GM23248 (cell line): ENCODE measurements at places on chromosomes 2 and 18. TPM values are rescaled to one million over a fixed set of nuclear protein-coding genes. Genes with fewer than 3 reads are reported as not detected.

GRCh38 chr2:150109028-150109427, 378.4 kb downstream of the RND3 start:
- H3K4me3 ChIP-seq: no peak overlapping the region
- no peaks in the 10 kb centered on the region for H3K36me3 ChIP-seq

DNA sequence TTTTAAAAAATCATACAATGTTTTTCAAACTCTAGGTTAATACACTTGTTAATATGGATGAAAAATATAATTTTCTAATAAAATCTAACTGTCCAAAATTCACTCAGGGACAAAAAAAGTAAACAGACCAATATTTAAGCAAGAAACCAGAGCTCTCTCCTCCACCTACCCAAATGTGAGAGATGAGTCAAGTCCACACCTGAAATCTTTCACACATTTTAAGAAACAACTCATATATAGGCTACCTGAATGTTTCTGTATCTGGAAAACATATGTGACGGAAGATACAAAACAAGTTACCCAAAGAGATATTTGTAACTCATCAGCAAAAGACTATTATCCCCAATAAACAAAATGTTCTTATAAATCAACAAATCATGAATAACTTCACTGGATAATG, 20.2 kb downstream of the ZNF516 start:
- no peak overlapping the region for H3K4me3 ChIP-seq
- no peaks in the 10 kb centered on the region for H3K36me3 ChIP-seq
- H3K27me3 ChIP-seq: no peaks in the 10 kb centered on the region
- no peak for DNase-seq
- H3K4me1 ChIP-seq: peaks cover 53% of the 10 kb centered on the region

- no peaks in the 10 kb centered on the region for H3K36me3 ChIP-seq
- H3K4me3 ChIP-seq: no peak overlapping the region
- no peak overlapping the region for H3K27ac ChIP-seq
- no peaks in the 10 kb centered on the region for H3K27me3 ChIP-seq
Observed at GRCh38 chr18:26317398-26317797, 91.2 kb downstream of the TAF4B start.

The CRYGC gene
- not detected in 2 replicates for total RNA-seq

GRCh38 chr2:219632760-219633105, 5.3 kb downstream of the SLC4A3 start:
- DNase-seq: no peak
- no peaks in the 10 kb centered on the region for H3K36me3 ChIP-seq
- H3K27me3 ChIP-seq: no peaks in the 10 kb centered on the region
- H3K4me1 ChIP-seq: no peaks in the 10 kb centered on the region
- no peak overlapping the region for H3K4me3 ChIP-seq

The CYTIP gene
- not detected in 2 replicates for total RNA-seq

The LONRF2 gene
- under 0.01 and 0.13 TPM in 2 replicates for total RNA-seq

DNA sequence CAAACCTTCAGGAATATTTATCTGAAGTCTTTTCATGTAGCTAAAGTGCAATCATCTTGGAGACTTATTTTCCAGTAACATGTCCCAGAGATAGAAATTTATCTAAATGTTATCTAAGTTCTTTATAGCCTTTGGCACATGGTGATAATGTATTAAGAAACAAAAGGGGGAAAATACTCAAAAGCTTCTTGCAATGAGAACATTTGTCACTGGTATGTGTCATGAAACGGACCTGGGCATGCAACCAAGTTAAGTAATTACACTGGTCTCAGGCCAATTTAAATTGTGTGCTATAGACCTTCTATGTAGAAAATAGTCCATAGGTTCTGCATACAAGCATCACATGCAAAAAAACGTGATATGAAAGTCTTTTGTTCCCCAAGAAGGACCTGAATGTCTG, 136.2 kb downstream of the SLC8A1 start:
- H3K27me3 ChIP-seq: no peaks in the 10 kb centered on the region
- peak; percentile 82 for DNase-seq
- H3K4me1 ChIP-seq: peaks cover 34% of the 10 kb centered on the region

The LRP2 gene
- total RNA-seq: not detected in 2 replicates

The CPLX4 gene
- total RNA-seq: not detected in 2 replicates
